ENCODE measurements at places on chromosomes 3 and 15.

- no peak for DNase-seq
Observed at GRCh38 chr3:117963858-117964257, 1070.8 kb downstream of the IGSF11 start.

GRCh38 chr15:32861761-32862160, 144.0 kb downstream of the GREM1 start:
- no peak for DNase-seq

GRCh38 chr3:151305775-151306151, 10.9 kb downstream of the GPR87 start:
- no peak for DNase-seq

DNA sequence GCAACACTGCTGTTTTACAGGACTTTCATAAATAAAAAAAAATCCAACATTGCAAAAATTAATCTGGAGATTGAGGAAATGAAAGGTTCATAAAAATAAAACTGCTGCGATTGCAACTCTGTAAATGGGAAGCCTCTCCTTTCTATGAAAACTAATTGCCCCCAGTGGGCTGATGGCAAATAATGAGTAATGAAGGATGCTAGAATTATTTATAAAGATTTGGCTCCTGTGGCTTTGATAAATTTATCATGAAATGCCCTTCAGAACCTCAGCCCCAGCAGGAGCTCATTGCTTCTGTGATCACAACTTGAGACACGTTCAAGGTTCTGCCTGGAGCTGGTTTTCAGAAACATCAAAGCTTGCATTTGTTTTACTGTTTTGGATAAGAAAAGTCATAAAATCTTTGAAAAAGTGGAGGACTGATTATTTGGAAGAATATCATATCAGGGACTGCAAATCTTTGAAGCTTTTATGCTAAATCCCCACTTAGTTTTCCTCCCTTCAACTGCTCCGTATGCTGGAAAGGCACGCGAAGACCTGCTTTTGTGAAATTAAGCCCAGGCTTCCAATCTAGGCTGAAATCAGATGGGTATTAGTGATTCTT, 24.5 kb upstream of the LYZL4 start:
- no peak for DNase-seq

- DNase-seq = no peak
Observed at GRCh38 chr3:97952280-97952679, 20.0 kb downstream of the RIOX2 start.

DNA sequence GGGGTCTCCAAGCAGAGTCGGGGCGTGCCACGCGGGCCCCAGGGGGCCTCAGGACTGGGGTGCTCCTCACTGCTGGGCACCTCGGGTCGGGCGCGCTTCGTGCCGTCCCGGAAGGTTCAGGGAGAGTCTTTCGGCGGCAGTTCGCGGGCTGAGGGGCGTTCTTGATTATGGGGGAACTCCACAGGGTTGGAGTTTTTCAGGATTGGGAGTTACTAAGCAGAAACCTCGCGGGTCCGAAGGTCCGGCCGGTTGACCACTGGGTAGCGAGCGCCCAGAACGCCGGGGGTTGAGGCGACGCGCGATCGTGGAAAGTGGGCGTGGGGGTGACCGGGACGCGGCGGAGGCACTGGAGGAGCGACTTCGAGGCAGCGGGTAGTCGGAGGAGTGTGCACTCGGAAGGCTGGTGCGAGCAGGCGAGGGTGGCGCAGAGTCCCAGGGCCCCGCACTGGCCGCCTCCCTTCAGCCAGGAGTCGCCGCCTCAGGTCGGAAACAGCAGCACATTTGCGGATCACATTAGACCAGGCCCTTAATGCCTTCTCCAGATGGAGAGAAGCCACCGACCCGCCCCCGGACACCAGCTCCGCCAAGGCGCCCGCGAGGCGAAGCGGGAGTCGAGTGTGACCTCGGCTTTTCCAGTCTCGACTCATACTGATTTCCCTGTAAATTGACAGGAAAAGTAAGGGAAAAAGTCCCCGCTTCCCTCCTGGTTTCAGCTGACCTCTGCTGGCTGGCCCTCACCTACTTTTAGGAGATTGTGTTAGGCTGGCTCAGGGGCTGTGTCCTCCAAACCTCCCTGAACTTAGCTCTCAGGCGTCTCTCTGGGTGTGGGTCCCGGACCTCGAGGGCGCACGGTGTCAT, 685 bp downstream of the ADAMTSL3 start:
- DNase-seq = no peak

- no peak for DNase-seq
Observed at GRCh38 chr15:93024716-93025624, 64.0 kb downstream of the RGMA start.

- DNase-seq = no peak
Observed at GRCh38 chr3:172517859-172518466, 5.3 kb downstream of the TNFSF10 start.

- DNase-seq = no peak
Observed at GRCh38 chr15:60740787-60741354, 261.9 kb upstream of the ICE2 start.

- no peak for DNase-seq
Observed at GRCh38 chr3:75395580-75396315, 268.4 kb upstream of the FRG2C start.

GRCh38 chr3:157429708-157430107, 6.9 kb upstream of the PTX3 start:
- no peak for DNase-seq

- no peak for DNase-seq
Observed at GRCh38 chr15:95897651-95898050, 432.8 kb upstream of the NR2F2 start.

GRCh38 chr3:116886202-116886893, 176.8 kb downstream of the TUSC7 start:
- no peak for DNase-seq

- DNase-seq = no peak
Observed at GRCh38 chr3:61858054-61858453, 296.7 kb downstream of the PTPRG start.

- peak; percentile 49 for DNase-seq
Observed at GRCh38 chr15:74768771-74769342, 13.0 kb upstream of the CSK start.

DNA sequence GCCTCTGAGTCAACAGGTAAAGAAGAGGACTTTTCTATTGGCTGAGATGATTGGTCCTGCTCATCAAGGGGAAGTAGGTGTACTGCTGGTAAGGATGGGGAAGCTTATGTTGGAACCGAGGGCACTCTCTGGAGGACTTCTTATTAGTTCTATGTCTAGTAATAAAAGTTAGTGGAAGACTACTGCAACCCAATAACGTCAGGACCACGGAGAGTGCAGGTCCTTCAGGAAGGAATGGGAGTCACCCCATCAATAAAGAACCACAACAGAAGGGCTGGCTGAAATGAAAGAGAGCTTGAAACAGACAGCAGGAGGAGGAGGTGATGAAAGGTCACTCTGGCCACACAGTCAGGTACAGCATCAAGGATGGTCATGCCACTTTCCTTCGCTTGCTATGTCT, 68.8 kb upstream of the PRR23E start:
- no peak for DNase-seq

DNA sequence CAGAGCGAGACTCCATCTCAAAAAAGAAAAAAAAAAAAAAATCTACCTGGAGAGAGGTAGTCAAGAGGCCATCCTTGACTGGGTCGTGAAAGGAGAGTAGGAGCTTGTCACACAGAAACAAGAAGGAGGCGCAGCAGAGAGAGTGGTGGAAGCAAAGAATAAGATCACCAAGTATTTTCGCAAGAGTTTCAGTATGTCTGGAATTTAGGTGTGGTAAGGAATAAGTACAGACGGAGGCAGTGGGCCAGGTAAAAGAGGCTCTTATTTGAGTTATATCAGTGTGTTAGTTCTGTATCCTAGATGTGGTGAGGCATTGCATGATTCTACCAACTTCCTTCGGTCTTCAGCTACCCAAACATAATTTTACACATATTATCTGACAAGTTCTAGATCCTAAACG, 14.6 kb upstream of the ATP10A start:
- no peak for DNase-seq

DNA sequence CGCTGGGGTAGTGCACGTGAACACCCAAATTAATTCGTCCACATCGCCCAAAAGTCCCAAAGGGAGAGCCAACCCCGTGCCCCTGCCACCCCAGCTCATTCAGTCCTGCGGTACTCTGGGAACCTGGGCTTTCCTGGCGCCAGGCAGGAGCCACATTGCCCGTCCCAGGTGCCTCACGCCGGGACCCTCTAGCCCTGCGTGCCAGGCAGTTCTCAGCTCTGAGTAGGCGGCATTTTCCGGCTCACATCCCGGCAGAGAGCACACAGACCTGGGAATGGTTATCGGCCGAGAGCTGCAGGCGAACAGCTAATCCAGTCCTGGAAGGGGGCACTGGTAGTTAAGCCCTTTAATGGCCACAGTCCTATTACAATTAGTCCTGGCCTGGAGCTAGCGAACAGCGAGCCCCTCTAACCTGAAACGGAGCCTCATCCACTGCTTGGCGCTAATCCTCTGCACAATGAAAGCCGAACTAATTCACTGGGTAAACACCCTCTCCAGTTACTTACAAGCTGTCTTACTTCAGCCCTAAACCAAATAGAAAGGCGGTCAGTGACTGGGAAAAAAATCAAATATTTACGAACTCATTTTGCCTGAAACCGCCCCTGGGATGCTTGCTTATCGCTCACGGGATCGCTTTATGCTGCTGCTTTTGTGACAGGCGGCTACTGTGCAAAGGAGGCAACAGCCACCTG, 254.6 kb upstream of the SOX14 start:
- no peak for DNase-seq

DNA sequence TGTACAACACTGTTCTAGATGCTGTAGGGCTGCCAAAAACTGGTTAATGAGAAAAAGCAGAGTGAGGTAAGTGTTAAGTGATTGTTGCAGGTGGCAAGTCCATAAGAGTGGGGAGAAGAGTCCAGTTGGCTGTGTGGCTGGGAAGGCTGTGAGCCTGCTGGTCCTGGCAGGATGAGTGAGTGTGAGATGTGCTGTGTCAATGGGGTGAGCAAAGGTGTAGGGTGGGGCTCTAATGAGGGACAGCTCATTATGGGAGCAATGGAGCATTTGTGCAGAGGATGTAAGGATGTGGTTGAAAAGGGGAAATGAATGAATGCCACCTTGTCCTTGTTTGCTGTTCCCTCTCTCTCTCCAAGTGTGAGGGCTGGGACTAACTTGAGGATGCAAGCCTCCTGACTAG, 145.3 kb upstream of the ROPN1 start:
- no peak for DNase-seq

GRCh38 chr3:5298453-5298852, 110.9 kb downstream of the EDEM1 start:
- no peak for DNase-seq

DNA sequence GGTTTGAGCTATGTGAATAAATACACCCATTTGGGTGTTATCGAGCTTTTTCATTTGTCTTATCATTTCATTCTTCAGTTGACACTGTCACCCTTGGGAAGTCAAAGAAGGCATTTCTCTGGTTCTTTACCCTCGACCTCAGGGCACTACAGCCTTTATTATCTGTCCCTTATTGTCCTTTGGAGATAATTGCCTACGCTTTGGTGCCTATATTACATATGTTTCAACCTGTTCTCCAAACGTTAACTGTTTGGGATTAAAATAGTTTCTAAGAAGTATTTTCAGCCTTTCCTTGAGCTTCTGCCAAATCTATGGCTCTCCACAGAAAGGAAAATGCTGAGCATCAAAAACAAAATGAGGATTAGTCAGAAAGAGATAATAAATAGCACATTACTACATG, 395.4 kb upstream of the ADAMTS9 start:
- no peak for DNase-seq

GRCh38 chr3:197426121-197426566, 127.7 kb upstream of the DLG1 start:
- DNase-seq = no peak

- no peak for DNase-seq
Observed at GRCh38 chr3:47250309-47251060, 32.1 kb downstream of the KIF9 start.

DNA sequence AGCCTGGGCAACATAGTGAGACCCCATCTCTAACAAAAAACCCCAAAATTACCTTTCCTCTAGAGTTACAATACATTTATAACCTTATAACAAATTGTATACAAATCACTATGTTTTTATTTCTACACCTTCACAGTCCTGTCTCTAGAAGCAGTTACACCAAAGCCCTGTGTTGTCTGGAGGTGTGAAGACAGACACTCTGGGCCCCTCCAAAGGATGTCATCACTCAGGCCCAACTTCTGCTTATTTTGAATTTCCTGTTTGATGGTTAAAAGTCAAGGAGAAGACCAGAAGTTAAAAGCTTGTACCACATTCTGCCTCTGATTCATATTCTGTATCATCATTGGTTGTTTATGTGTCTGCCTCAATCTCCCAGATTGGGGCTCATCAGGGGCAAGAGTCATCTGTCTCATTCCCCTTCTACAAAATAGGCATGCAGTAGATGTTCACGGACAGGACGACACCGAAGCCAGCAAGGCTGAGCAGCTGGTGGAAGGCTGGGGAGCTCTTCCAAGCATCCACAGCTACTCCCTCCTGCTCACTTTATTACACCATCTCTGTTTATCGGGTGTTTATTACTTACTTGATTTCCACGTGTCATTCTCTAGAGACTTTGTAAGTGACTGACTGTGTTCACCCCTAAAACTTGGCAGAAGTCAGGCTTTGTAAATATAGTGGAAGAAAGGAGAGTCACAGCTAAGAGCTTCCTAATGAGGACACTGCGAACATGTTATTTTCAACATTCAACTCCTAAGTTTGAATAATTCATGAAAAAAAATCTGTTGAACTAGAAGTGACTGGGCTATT, 136.8 kb upstream of the ANKRD28 start:
- DNase-seq = no peak

All from C1 segment of cervical spinal cord (tissue), 14 donors.